Cardiac muscle cell (in vitro differentiated cells and primary cell): ENCODE measurements at places on chromosomes 7 and 10. TPM values are rescaled to one million over a fixed set of nuclear protein-coding genes. Genes with fewer than 3 reads are reported as not detected.

ZNF138 gene
- polyA plus RNA-seq: 10.1 and 10.4 TPM in 2 replicates

TBC1D12 gene
- 3.3 and 5.3 TPM in 2 replicates for polyA plus RNA-seq

PPP1R9A gene
- 21.4 and 23.8 TPM in 2 replicates for polyA plus RNA-seq

ZNF488 gene
- 0.55 and 1.2 TPM in 2 replicates for polyA plus RNA-seq

ITGA8 gene
- polyA plus RNA-seq: 0.88 and 1.9 TPM in 2 replicates

LRRD1 gene
- polyA plus RNA-seq: 0.20 TPM in 1 of 2 replicates, not detected in the other

UCMA gene
- polyA plus RNA-seq: not detected in 2 replicates

KCNIP2 gene
- 35.7 and 47.5 TPM in 2 replicates for polyA plus RNA-seq

WDFY4 gene
- 0.72 TPM in 1 of 2 replicates, not detected in the other for polyA plus RNA-seq

RHOBTB1 gene
- polyA plus RNA-seq: 12.5 and 20.3 TPM in 2 replicates

GIMAP2 gene
- polyA plus RNA-seq: 0.11 TPM in 1 of 2 replicates, not detected in the other

GJD4 gene
- not detected in 2 replicates for polyA plus RNA-seq

RASSF4 gene
- polyA plus RNA-seq: 70.7 and 102 TPM in 2 replicates

SPDYE16 gene
- 0.81 and 0.87 TPM in 2 replicates for polyA plus RNA-seq

HOXA5 gene
- not detected in 2 replicates for polyA plus RNA-seq

DMBT1 gene
- not detected in 2 replicates for polyA plus RNA-seq

IGFBP1 gene
- not detected in 2 replicates for polyA plus RNA-seq

HECW1 gene
- polyA plus RNA-seq: 0.13 and 0.72 TPM in 2 replicates

CSTF2T gene
- polyA plus RNA-seq: 7.8 and 8.2 TPM in 2 replicates

ARHGEF35 gene
- polyA plus RNA-seq: 0.93 and 1.8 TPM in 2 replicates

TAS2R39 gene
- 0.75 TPM in 1 of 2 replicates, not detected in the other for polyA plus RNA-seq

GPR15LG gene
- polyA plus RNA-seq: not detected in 2 replicates

UNCX gene
- 6.7 and 14.6 TPM in 2 replicates for polyA plus RNA-seq

RNF148 gene
- not detected in 2 replicates for polyA plus RNA-seq

LRRC17 gene
- polyA plus RNA-seq: 4.3 and 8.0 TPM in 2 replicates

TMEM236 gene
- 0.20 TPM in 1 of 2 replicates, not detected in the other for polyA plus RNA-seq

C10orf53 gene
- not detected in 2 replicates for polyA plus RNA-seq

TES gene
- 17.0 and 29.1 TPM in 2 replicates for polyA plus RNA-seq

NRAP gene
- polyA plus RNA-seq: 0.11 TPM in 1 of 2 replicates, not detected in the other

IL6 gene
- not detected in 2 replicates for polyA plus RNA-seq

CLRN3 gene
- not detected in 2 replicates for polyA plus RNA-seq

AKR1C8 gene
- polyA plus RNA-seq: not detected in 2 replicates

PIP gene
- not detected in 2 replicates for polyA plus RNA-seq

SPDYE8 gene
- 0.44 and 0.97 TPM in 2 replicates for polyA plus RNA-seq

PRSS37 gene
- polyA plus RNA-seq: 0.12 and 0.34 TPM in 2 replicates

CYP2C18 gene
- polyA plus RNA-seq: not detected in 2 replicates

DDX50 gene
- polyA plus RNA-seq: 48.6 and 52.7 TPM in 2 replicates

AASS gene
- polyA plus RNA-seq: 31.3 and 32.6 TPM in 2 replicates

GPNMB gene
- polyA plus RNA-seq: 1.3 and 1.6 TPM in 2 replicates

SLC39A12 gene
- 0.29 TPM in 1 of 2 replicates, not detected in the other for polyA plus RNA-seq

CYP26A1 gene
- 1.2 and 3.0 TPM in 2 replicates for polyA plus RNA-seq

HERPUD2 gene
- polyA plus RNA-seq: 21.7 and 34.0 TPM in 2 replicates

SNCG gene
- polyA plus RNA-seq: 4.7 and 12.9 TPM in 2 replicates

HOXA2 gene
- polyA plus RNA-seq: 0.12 and 0.34 TPM in 2 replicates
